Activated CD4-positive, alpha-beta T cell treated with anti-CD3 and anti-CD28 coated beads, Interleukin-2, amount 10 ng/mL, durations not matched to agents 7 days and 5 days (primary cell): ENCODE measurements at places on chromosomes 7 and 10. TPM values are rescaled to one million over a fixed set of nuclear protein-coding genes. Genes with fewer than 3 reads are reported as not detected.
A peak's percentile ranks its signal among the peaks of the same experiment; 100 is the strongest.

- no peak within 1 kb of the TSS for H3K27ac ChIP-seq
- no peak within 1 kb of the TSS for H3K4me3 ChIP-seq
- H3K36me3 ChIP-seq = peaks cover 18% of the 10 kb centered on the region
- peaks cover 79% of the 10 kb centered on the region for H3K27me3 ChIP-seq
- peaks cover 12% of the 10 kb centered on the region for H3K4me1 ChIP-seq
Observed at GRCh38 chr7:27102581-27103442, at the start of gene HOXA2. Gene HOXA2 (minus strand): TSS chr7:27102683. CDS start chr7:27102500, 183 bp downstream.

NUP205 gene
- total RNA-seq = 88.8 TPM

OPALIN gene
- not detected for total RNA-seq

- peaks cover 12% of the 10 kb centered on the region for H3K4me1 ChIP-seq
- H3K27me3 ChIP-seq = no peaks in the 10 kb centered on the region
- no peaks in the 10 kb centered on the region for H3K36me3 ChIP-seq
- H3K4me3 ChIP-seq = no peak overlapping the region
Observed at GRCh38 chr7:155218276-155219153, 79.2 kb upstream of the INSIG1 start.

GRCh38 chr7:78171398-78171797 lies 372.8 kb downstream of the PHTF2 start:
- no peak overlapping the region for H3K27ac ChIP-seq
- H3K27me3 ChIP-seq = peaks cover 2% of the 10 kb centered on the region
- H3K4me1 ChIP-seq = no peaks in the 10 kb centered on the region
- DNase-seq = no peak
- H3K36me3 ChIP-seq = no peaks in the 10 kb centered on the region

DNA sequence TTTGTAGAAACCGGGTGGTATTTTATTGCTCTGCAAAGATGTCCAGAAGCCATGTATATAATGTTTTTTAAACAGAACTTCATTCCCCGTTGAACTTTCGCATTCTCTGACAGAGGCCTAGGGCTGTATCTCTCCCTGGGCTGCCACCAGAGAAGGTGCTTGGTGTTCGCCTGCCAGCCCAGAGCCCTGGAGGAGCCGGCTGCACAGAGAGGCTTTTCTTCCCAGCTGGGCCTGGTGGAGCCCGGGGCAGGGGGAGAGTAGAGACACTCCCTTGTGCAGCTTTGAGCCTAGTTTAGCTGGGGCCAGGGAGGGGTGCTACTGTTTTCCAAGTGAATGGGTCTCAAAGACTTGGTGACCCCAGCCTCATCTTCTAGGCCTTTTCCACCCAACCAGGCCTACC lies 13.6 kb upstream of the TRIM8 start:
- peak overlapping the region; percentile 39 for H3K27ac ChIP-seq
- DNase-seq = no peak
- H3K36me3 ChIP-seq = peaks cover 2% of the 10 kb centered on the region
- H3K4me3 ChIP-seq = no peak overlapping the region
- peaks cover 47% of the 10 kb centered on the region for H3K4me1 ChIP-seq

- no peaks in the 10 kb centered on the region for H3K36me3 ChIP-seq
- no peak overlapping the region for H3K4me3 ChIP-seq
- no peaks in the 10 kb centered on the region for H3K27me3 ChIP-seq
Observed at GRCh38 chr10:126704649-126705048, 34.2 kb upstream of the C10orf90 start.

CFAP46 gene
- total RNA-seq = not detected

SUGCT gene
- total RNA-seq = not detected

DNA sequence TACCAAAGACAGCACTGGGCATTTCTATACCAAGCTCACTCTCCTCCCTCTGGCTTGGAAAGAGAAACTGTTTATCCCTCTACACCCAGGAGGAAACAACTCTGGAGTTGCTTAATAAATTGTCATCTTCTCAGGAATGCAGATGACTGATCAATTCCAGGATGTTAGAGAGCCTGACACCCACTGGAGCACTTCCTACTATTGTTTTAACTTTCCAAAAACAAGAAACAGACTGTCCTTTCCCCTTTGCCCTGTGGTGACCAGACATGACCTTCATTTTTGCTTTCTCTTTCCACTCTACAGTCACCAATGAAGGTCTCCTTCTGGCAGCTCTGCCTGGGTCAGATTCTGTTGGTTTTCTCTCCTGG lies 19.6 kb downstream of the GIMAP4 start:
- peaks cover 50% of the 10 kb centered on the region for H3K4me1 ChIP-seq
- H3K36me3 ChIP-seq = peaks cover 76% of the 10 kb centered on the region
- H3K4me3 ChIP-seq = peak overlapping the region; percentile 8
- DNase-seq = no peak

STAG3 gene
- total RNA-seq = 24.2 TPM

DNA sequence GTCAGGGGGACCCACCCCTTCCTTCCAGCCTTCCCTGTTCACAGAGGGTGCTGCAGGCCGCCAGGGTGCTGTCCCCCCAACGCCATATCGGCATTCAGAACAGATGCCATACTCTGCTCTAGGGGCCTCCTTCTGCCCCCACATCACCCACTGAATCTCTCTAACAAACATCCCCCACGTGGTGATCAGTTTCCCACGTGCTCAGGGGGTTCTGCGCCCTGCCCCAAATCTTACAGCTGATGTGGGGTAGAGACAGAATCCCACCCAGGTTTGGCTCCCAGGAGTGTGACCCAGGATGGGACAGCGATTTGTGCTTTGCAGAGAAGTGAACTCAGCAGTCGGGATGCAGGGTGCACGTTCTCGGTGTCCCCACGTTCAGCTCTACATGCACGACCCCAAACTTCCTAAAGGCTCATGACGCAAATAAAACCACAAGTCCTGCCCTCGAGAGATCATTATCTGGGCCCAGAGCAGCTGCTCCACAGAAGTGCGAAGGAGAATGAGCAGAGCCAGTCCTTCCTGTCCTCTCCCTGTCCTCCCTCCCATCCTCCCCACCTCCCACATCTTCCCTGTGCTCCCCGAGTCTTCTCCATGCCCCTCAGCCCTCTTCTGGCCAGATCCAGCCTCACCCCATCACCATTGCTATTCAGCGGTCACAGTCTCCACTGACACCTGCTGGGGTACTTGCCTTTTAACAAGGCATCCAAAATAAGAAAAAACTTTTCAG lies 423.4 kb downstream of the DNAJB6 start:
- H3K27me3 ChIP-seq = peaks cover 7% of the 10 kb centered on the region
- H3K36me3 ChIP-seq = no peaks in the 10 kb centered on the region
- H3K27ac ChIP-seq = no peak overlapping the region
- H3K4me3 ChIP-seq = no peak overlapping the region
- DNase-seq = no peak

SPDYE5 gene
- not detected for total RNA-seq

DNA sequence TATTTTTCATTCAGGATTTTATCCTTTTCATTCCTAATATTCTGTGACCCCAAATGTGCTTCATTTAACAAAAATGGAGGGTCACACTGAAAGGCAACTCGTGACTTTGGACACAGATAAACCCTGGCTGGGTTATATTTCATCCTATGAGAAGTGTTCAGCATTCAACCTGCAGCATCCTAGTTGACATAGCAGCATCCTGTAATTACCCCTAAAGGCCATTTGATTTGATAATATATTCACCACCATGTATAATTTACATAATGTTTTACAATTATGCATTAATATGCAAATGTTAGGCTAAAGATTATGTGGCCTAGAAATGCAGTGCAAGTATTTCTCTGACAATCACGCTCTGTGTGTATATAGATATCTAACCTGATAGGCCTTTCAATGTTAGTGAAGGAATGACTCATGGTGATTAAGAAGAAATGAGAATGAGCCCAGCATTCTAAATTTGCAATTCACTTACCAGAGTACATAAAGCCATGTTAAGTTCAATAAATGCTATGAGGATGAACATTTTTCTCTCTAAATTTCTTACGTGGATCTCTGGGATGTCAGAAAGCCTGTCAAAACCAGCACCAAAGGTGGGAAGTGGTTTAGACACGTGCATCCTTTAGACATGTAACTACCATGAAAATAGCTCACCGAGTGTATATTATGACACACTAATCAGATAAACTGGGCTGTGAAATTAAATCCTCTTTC lies 337.7 kb upstream of the AOAH start:
- H3K4me1 ChIP-seq = peaks cover 12% of the 10 kb centered on the region
- no peaks in the 10 kb centered on the region for H3K27me3 ChIP-seq
- peaks cover 35% of the 10 kb centered on the region for H3K36me3 ChIP-seq
- no peak for DNase-seq
- H3K27ac ChIP-seq = no peak overlapping the region
- no peak overlapping the region for H3K4me3 ChIP-seq

- no peaks in the 10 kb centered on the region for H3K4me1 ChIP-seq
- no peak overlapping the region for H3K27ac ChIP-seq
- DNase-seq = no peak
- no peaks in the 10 kb centered on the region for H3K36me3 ChIP-seq
Observed at GRCh38 chr7:1678571-1679325, 8.7 kb downstream of the ELFN1 start.

- H3K4me3 ChIP-seq = no peak overlapping the region
- no peaks in the 10 kb centered on the region for H3K4me1 ChIP-seq
- no peaks in the 10 kb centered on the region for H3K27me3 ChIP-seq
- no peak for DNase-seq
Observed at GRCh38 chr7:133071506-133071905, 10.4 kb downstream of the CHCHD3 start.

WNT8B gene
- 0.10 TPM for total RNA-seq

- no peak within 1 kb of the TSS for H3K27ac ChIP-seq
- H3K36me3 ChIP-seq = no peaks in the 10 kb centered on the region
- DNase-seq = no peak
- peaks cover 12% of the 10 kb centered on the region for H3K27me3 ChIP-seq
- no peak within 1 kb of the TSS for H3K4me3 ChIP-seq
Observed at GRCh38 chr7:16465469-16466361, at the start of gene SOSTDC1. Gene SOSTDC1 (minus strand): TSS chr7:16465738. CDS start chr7:16465668, 70 bp downstream.

- no peaks in the 10 kb centered on the region for H3K4me1 ChIP-seq
- DNase-seq = no peak
- no peaks in the 10 kb centered on the region for H3K36me3 ChIP-seq
Observed at GRCh38 chr10:104690959-104691358, 49.9 kb downstream of the SORCS3 start.

HOXA13 gene
- not detected for total RNA-seq

DNA sequence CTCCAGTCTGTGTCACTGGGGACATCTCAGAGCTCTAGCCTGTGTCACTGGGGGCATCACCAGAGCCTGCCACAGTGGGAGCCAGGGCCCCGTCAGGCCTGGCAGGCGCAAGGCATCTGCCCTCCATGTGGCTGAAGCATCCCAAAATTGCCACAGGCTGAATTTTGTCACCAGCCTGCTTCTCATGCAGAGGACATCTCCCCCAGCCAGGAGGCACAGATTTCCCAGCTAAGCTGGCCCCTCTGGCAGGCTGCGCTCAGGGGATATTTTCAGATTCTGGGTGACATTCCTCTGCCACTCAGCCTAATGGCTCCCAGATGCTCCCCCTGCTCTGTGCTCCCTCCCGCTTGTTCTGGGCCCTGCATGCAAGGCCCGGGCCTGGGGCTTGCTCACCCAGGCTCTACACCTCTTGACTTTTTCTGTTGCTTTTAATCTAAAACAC lies 64.6 kb downstream of the COL13A1 start:
- peaks cover 8% of the 10 kb centered on the region for H3K4me1 ChIP-seq
- no peak overlapping the region for H3K27ac ChIP-seq
- no peaks in the 10 kb centered on the region for H3K36me3 ChIP-seq
- peaks cover 4% of the 10 kb centered on the region for H3K27me3 ChIP-seq

DNA sequence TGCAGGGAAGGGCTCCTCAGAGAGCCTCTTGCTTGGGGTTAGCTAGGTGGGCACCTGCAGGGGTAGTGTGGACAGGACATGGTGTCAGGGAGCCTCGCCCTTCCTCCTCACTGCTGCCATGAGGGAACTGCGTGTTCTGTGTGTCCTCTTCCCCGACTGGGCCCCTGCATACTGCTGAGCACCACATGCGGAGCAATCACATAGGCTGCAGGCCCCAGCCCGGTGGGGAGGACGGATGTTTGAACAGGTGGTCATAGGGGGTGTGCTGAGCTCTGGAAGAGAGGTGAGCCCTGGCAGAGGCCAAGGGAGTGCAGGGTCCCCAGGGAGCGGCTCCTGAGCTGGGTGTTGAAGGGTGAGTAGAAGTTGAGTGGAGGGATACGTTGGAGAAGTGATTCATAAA lies 48.3 kb upstream of the ZMIZ2 start:
- DNase-seq = no peak
- H3K4me1 ChIP-seq = no peaks in the 10 kb centered on the region
- H3K36me3 ChIP-seq = peaks cover 75% of the 10 kb centered on the region

- peak; percentile 22 for DNase-seq
- no peak overlapping the region for H3K27ac ChIP-seq
- H3K4me3 ChIP-seq = no peak overlapping the region
Observed at GRCh38 chr10:120131183-120131582, 238.7 kb downstream of the SEC23IP start.

GRCh38 chr10:43453266-43453831 lies 16.4 kb downstream of the ZNF487 start:
- peak overlapping the region; percentile 97 for H3K27ac ChIP-seq
- DNase-seq = no peak
- H3K4me3 ChIP-seq = peak overlapping the region; percentile 35
- H3K4me1 ChIP-seq = peaks cover 54% of the 10 kb centered on the region

DNA sequence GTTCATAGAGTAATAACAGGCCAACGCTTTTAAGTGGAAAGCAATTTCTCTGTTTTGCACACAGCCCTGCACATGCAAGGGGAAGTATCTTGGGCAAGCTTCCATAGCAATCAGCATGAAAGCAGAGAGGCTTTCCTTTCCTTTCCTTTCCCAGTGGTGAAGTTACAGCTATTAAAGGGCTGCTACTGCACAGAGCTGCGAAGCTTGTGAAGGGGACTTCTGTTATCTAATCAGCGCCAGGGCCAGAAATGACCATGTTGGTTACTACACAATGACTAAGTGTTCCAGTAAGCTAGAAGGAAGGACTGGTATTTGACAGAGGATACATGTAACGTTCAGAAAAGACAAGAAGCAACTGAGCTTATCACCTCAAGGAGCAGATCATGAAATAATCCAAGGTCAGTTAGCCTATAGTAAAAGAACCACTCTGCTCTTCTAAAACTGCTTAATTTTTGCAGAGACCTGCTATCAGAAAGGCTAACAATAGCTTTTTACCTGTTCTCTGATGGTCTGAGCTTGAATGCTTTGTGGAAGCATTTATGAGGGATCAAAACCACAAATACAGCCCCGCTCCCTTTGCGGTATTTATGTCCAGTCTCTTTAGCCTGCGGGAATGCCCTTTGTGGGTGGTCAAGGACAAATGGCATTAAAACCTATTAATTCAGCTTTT lies 45.9 kb downstream of the SGMS1 start:
- no peak for DNase-seq
- no peaks in the 10 kb centered on the region for H3K36me3 ChIP-seq
- no peaks in the 10 kb centered on the region for H3K27me3 ChIP-seq
- no peak overlapping the region for H3K27ac ChIP-seq

GRCh38 chr10:111126077-111126476 lies 49.2 kb downstream of the ADRA2A start:
- no peak overlapping the region for H3K27ac ChIP-seq
- H3K4me1 ChIP-seq = no peaks in the 10 kb centered on the region
- H3K27me3 ChIP-seq = peaks cover 7% of the 10 kb centered on the region
- no peaks in the 10 kb centered on the region for H3K36me3 ChIP-seq

DNA sequence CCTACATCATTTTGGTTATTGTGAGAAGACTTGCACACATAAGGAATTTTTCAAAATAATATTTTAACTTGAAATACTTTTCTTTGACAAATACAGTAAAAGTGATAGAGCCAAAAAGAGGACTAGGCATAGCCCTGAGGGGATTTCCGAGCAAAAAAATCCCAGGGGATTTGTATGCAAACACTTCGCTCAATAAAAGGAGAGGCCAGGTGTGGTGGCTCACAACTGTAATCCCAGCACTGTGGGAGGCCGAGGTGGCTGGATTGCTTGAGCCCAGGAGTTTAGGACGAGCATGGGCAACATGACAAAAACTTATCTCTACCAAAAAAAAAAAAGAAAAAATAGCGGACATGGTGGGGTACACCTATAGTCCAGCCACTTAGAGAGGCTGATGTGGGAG lies 193.0 kb downstream of the PCDH15 start:
- no peaks in the 10 kb centered on the region for H3K36me3 ChIP-seq
- DNase-seq = no peak
- H3K27me3 ChIP-seq = no peaks in the 10 kb centered on the region
- no peaks in the 10 kb centered on the region for H3K4me1 ChIP-seq
